ENCODE measurements at places on chromosomes 16 and 17. TPM values are rescaled to one million over a fixed set of nuclear protein-coding genes. Genes with fewer than 3 reads are reported as not detected.

The TVP23A gene
- total RNA-seq = 1.4 TPM

The OR3A3 gene
- not detected for total RNA-seq

The ZNF597 gene
- total RNA-seq = 2.8 TPM

The TMEM100 gene
- total RNA-seq = 10.7 TPM

The MC1R gene
- total RNA-seq = 14.3 TPM

GRCh38 chr17:69223809-69224208 is 4.8 kb downstream of the ABCA10 start:
- peak; percentile 36 for DNase-seq

GRCh38 chr16:84950906-84951305 is 60.4 kb downstream of the ZDHHC7 start:
- peak; percentile 44 for DNase-seq

GRCh38 chr17:70261170-70261569 is 91.8 kb downstream of the KCNJ2 start:
- DNase-seq = peak; percentile 41

- DNase-seq = peak; percentile 6
Observed at GRCh38 chr16:86952769-86953168, 364.4 kb downstream of the C16orf95 start.

DNA sequence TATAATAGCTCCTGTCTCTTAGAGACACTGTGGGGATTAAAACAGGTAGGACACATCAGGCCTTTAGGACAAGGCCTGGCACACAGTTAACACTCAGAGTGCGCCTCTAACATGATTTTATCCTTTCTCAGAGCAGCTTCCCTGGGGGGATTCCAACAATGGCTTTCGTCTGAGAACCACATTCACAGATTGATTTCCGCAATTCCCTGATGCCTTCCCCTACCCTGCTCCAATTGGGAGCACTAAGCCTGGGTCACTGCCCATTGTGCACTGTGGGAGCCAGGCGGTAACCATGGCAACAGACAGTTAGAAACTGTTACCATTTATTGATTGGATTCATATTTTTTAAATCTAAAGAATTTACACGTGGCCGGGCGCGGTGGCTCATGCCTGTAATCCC is 5.9 kb upstream of the ALKBH5 start:
- no peak for DNase-seq

Measured in SK-MEL-5 (cell line).